Kidney glomerular epithelial cell (primary cell): ENCODE measurements at places on chromosomes 2 and 18.

GRCh38 chr2:238787501-238787900, 60.4 kb upstream of the TWIST2 start:
- no peak for DNase-seq

- DNase-seq = no peak
These were observed at the start of gene IL36RN for GRCh38 chr2:113058998-113059960. TSS of gene IL36RN (plus strand) at chr2:113059198. CDS start at chr2:113059439, 241 bp downstream.

GRCh38 chr2:136288249-136288648, 170.3 kb upstream of the CXCR4 start:
- no peak for DNase-seq

GRCh38 chr18:45920367-45920766, 46.8 kb downstream of the EPG5 start:
- peak; percentile 49 for DNase-seq

DNA sequence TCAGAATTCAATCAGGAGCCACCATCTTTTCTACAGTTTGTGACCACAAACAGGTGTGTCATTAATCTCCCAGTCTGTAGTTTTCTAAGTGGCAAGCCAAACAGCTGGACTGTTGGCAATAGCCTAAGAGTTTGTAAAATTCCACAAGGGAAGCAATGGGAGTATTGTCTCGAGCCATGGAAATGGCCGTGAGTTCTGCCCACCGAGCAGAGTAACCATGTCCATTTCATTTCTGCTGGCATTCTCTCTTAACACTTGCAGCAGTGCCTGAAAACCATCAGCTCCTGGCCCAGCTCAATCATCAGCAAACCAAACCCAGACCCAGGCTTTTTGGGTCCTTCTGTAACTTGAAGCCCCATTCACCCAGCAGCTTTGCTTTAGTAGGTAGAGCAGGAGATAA, 387.8 kb upstream of the CDH7 start:
- no peak for DNase-seq
